ENCODE measurements at places on chromosomes 5 and 9.
A peak's percentile ranks its signal among the peaks of the same experiment; 100 is the strongest.

- DNase-seq: no peak
These were observed 11.4 kb downstream of the ARL15 start for GRCh38 chr5:54298947-54299346.

GRCh38 chr5:81750308-81751008 lies 439 bp downstream of the SSBP2 start:
- no peak for DNase-seq

DNA sequence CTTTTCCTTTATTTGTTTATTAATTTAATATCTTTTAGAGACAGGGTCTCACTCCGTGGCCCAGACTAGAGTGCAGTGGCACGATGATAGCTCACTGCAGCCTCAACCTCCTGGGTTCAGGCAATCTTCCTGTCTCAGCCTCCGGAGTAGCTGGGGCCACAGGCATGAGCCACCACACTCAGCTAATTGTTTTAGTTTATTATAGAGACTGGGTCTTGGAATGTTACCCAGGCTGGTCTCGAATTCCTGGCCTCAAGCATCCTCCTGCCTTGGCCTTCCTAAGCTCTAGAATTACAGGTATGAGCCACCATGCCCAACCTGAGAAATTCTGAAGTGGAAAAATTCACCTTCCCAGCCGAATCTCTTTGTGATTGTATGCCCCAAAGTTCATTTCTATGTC lies 139.4 kb upstream of the SLC12A2 start:
- no peak for DNase-seq

DNA sequence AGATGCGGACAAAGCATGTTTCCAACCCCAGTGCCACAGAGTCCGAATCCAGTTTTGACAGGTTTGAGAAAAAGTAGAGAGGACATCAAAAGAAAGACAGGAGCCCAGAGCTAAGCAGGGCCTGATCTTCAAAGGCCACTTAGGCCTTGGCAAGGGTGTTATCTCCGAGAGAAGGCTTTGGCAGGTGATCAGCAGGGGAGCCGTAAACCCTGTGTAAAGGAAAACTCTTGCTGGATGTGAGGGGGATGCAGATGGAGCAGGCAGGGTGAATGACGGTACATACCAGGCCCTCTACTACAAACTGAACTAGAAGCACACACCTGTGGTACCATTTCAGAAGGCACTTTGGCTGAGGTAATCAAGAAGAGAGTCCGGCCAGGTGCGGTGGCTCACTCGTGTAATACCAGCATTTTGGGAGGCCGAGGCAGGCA lies 1.4 kb upstream of the HNRNPH1 start:
- no peak for DNase-seq

GRCh38 chr9:121620777-121621449 lies 30.5 kb upstream of the DAB2IP start:
- DNase-seq: no peak

- no peak for DNase-seq
These were observed 30.4 kb downstream of the GADD45G start for GRCh38 chr9:89634995-89635742.

DNA sequence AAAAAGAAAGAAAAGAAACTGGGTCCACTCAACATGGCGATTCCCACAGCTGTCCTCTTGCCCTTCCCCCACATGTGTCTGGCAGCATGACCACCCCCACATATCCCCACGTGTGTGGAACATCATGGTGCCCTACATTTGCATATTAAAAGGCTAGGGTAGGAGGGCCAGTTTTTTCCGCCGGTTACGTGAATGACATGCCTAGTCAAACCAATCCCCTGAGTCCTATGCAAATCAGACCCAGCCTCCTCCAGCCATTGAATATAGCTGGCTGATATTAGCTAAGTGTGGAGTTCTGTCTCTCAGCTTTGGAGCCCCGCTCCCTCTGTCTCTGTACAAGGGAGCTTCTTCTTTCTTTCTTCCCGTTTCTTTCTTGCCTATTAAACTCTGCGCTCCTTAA lies 33.0 kb upstream of the CCDC112 start:
- no peak for DNase-seq

DNA sequence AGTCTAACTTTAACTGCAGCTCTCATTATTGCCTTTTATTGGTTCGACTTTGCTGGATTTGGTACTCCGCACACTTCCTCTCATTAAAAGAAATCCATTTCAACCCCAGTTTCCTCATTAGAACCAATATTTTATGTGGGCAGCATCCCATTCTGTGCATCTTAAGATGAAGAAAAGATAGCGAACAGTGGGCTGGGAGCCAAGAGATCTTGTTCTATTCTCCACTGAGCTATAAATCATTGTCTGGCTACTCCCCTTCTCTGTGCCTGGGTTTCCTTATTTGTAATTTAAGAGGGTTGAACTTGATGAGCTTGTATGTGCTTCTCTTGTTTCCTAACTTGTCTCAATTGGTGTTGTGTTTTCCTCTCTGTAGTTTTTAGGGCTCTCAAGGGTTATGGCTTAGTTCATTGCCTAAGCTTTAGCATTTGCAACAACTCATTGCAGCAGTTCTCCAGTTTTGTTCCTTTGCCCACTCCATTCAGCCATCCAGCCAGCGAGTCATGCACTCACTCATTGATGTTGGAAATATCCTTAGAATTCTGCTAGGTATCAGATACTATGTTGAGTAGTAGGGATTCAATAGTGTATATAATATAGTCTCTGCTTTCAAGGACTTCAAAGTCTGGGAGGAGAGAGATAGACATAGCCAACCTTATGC lies 273.3 kb upstream of the TNC start:
- no peak for DNase-seq

- no peak for DNase-seq
These were observed 48.4 kb upstream of the EFNA5 start for GRCh38 chr5:107719034-107719606.

- DNase-seq: no peak
These were observed 109.7 kb upstream of the RETREG1 start for GRCh38 chr5:16726538-16726946.

GRCh38 chr5:82982846-82983245 lies 94.3 kb downstream of the TMEM167A start:
- DNase-seq: no peak

GRCh38 chr5:35678661-35679060 lies 61.0 kb downstream of the SPEF2 start:
- DNase-seq: no peak

- DNase-seq: no peak
These were observed 61.7 kb downstream of the NR2F1 start for GRCh38 chr5:93644760-93645159.

DNA sequence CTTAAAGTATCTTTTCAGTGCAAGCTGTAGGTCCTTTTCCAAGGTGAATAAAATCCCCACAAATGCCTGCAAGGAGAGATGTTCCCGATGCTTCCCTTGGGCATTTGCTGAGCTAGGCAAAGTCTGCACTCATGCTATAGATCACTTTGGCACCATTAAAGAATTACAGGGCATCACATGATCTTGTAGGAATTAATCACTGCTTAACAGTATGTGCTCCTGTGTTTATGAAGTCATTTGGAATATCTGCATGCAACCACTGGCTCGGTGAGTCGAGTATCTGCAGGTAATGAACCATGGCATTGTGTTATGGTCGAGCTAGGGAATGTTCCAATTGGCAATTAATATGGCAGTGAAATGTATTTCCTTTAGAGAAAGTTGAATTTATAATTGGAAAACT lies 615.1 kb downstream of the TLE1 start:
- DNase-seq: no peak

- no peak for DNase-seq
These were observed 138.5 kb upstream of the TAF11L2 start for GRCh38 chr5:17359451-17360011.

GRCh38 chr9:104482921-104483570 lies 21.0 kb upstream of the OR13F1 start:
- no peak for DNase-seq

DNA sequence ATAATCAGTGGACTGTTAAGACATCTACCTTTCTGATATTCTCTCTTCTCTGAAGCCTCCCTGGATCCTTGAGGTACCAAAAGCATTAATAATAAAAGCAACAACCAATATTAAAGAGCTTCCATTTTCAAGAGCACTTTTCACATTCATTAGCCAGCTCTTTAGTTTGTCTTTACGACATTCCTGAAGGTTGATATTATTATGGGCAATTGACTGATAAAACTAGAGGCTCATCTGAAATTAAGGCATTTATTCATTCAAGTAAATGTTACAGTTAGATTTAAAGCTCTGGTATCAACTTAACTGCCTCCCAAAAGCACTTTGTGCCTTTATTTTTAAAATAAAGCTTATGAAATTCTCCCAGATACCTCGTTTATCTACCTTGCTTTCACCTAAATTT lies 199.6 kb downstream of the PLK2 start:
- no peak for DNase-seq

- no peak for DNase-seq
These were observed 92.9 kb upstream of the IER5L start for GRCh38 chr9:129270903-129271431.

DNA sequence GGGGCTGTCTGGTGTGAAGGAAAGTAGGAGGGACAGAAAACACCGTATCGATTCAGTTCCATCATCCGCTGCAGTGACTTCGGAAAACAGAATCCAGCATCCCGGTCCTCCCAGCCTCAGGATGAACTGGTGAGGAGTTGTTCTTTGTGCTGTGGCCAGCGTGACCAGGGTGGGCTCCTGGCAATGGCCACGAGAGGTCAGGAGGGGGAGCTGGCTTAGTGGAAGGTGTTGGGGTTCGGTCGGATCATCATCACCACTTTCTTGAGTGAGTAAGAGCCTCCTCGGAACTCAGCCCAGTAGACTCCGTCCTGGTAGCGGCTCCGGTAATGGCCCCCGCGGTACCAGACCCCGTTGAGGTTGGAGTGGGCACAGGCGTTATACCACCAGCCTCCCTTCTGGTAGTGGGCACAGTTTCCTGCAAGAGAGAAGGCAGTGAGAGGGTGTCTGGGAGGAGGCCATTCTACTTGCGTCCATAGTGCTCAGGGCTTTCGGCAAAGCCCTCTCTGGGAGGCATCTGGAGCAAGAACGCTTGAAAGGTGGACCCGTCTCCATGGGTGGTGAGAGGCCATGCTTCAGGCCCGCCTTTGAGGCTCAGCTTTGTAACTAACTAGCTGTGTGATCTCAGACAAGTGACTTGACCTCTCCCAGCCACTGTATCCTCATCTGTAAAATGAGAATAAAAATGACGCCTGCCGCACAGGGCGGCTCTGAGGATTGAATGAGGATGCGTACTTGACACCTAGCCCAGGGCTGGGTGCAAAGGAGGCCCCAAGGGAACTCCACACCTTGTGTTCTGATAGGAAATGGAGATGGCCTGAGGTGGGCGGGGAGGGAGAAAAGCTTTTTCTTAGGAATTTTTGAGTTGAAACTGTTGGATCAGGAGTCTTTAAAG lies 33.5 kb downstream of the ANGPTL2 start:
- no peak for DNase-seq

DNA sequence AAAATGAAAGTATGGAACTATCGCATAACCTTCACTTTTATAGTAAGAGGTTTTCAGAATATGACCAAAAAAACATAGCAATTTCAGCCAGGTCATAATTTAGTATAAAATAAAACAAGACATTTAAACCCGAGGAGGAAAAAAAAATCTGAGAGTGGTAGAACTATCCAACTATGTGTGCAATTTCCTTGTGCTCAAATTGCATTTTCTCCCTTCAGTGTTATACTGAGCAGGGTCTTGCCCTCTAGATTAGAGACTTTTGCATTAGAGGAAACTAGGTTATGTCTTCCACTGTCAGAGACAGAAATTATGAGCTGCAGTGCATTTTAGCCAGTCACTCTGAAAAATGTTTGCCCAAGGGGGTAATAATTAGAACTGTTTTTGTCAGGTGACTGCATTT lies 330.6 kb downstream of the NR2F1-AS1 start:
- peak; percentile 23 for DNase-seq

DNA sequence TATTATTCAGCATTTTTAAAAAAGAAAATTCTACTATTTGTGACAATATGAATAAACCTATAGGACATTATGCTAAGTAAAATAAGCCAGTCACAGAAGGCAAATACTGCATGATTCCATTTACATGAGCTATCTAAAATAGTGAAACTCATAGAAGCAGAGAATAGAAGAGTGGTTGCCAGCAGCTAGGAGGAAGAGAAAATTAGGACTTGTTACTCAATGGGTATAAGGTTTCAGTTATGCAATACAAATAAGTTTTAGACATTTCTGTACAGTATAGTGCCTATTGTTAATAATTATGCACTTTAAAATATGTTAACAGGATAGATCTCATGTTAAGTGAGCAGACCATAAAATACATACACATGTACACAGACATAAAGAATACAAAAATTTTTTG lies 73.8 kb upstream of the SPINK5 start:
- DNase-seq: no peak

- DNase-seq: no peak
These were observed 80.7 kb downstream of the ANKRD55 start for GRCh38 chr5:56152437-56152836.

- DNase-seq: no peak
These were observed 1147.5 kb upstream of the C9orf72 start for GRCh38 chr9:28720746-28721145.

- no peak for DNase-seq
These were observed 20.6 kb upstream of the NIM1K start for GRCh38 chr5:43171451-43171850.

DNA sequence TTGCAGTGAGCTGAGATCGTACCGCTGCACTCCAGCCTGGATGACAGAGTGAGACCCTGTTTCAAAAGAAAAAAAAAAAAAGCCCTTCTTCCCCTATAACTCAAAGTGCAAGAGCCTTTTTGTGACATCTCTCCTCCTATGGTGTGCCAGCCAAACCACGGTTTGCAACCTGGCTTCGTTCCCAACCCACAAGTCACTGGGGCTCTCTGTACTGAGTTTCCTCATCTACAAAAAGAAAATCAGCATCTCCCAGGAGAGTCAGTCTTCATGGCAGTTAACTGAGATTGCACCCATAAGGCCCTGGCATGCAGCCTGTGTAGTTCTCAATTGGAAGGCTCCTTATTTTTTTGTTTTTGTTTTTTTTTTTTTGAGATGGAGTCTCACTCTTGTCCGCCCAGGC lies 14.8 kb downstream of the ODF2 start:
- DNase-seq: no peak

- no peak for DNase-seq
These were observed 79.6 kb downstream of the MYO10 start for GRCh38 chr5:16856531-16856930.

- DNase-seq: no peak
These were observed 160.4 kb downstream of the ESM1 start for GRCh38 chr5:54825005-54825404.

- DNase-seq: no peak
These were observed 100.8 kb downstream of the HOMER1 start for GRCh38 chr5:79413112-79413511.

DNA sequence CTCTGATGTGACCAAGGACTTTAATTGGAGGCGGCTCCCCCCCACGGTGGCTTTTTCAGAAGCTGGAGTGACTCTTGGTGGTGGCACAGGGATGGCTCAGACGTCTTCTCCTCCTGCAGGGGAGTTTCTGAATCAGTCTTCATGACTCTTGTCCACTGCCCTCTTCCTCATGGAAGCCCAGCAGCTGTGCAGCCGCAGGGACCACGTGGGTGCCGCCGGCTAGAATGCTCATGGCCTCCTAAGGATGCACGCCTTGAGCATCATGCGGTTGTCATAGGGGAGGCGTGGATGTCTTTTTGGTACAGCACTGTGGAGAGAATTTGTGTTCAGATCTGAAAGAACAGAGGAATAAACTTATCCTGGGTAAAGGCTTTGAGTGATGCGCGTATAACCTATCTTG lies 1.3 kb downstream of the TEX53 start:
- no peak for DNase-seq
